Omental fat pad (tissue), 4 donors: ENCODE measurements at places on chromosomes 16 and 17.
A peak's percentile ranks its signal among the peaks of the same experiment; 100 is the strongest.

- DNase-seq, result no peak
These were observed 181.6 kb downstream of the TMEM132E start for GRCh38 chr17:34760931-34761495.

- no peak for DNase-seq
These were observed 6.9 kb upstream of the KCNG4 start for GRCh38 chr16:84246679-84247077.

DNA sequence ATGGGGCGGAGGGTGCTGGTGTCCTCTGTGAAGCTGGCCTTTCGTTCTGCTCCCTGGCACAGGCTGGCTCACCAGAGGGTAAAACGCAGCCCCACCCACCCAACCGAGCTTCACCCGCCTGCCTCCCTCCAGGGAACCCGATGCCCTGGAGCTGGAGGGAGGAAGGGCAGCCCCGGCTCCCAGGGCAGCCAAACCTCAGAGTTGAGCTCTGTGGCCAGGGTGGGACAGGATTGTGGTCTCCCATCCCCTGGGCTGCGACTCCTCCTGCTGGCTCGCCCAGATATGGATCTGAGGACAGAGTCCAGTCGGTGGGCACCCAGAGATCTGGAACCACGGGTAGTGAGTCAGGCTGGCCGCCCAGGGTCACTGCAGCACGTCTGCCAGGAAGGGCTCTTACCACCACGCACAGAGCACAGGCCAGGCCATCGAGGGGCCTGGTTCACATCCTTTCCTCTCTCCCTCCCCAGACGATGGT, 42.6 kb upstream of the CHMP6 start:
- DNase-seq, result peak; percentile 14

DNA sequence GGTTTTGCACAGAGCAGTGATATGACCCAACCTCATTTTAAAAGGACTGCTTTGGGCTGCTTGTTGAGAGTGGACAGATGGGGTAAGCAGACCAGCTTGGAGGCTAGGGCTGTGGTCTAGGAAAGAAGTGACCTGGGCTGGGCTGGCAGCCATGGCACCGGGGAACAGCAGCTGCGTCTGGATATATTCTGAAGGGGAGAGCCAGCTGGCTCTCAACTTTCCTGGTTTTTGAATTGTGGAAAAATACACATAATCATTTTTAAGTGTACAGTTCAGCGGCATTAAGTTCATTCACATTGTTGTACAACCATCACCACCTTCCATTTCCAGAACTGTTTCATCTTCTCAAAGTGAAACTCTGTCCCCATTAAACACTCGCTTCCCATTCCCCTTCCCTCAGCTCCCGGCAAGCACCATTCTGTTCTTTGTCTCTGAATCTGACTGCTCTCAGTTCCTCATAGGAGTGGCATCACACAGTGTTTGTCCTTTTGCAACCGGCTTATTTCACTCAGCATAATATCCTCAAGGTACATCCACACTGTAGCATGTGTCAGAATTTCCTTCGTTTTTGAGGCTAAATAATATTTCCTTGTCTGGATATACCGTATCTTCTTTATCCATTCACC, 113.2 kb downstream of the SPECC1 start:
- DNase-seq, result no peak

GRCh38 chr16:50878966-50879615, 137.2 kb downstream of the CYLD start:
- no peak for DNase-seq

DNA sequence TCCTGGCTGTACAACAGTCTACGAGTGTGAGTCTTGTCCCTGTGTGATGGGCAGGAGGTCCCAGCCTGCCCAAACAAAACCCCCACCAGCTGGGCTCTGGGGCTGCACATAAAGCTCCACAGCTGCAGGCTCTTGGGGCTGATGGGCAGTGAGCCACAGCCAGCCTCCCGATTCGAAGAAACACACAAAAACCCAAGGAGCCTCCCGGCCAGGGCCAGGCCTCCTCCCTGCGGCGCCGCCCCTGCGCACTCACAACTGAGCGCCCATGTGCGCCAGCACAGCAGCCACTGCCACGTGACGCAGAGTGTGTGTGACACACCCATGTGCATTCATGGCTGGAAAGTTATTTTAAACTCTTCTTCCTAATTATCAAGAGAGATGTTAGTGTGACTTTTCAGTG, 30.6 kb upstream of the FAAP100 start:
- DNase-seq, result no peak

DNA sequence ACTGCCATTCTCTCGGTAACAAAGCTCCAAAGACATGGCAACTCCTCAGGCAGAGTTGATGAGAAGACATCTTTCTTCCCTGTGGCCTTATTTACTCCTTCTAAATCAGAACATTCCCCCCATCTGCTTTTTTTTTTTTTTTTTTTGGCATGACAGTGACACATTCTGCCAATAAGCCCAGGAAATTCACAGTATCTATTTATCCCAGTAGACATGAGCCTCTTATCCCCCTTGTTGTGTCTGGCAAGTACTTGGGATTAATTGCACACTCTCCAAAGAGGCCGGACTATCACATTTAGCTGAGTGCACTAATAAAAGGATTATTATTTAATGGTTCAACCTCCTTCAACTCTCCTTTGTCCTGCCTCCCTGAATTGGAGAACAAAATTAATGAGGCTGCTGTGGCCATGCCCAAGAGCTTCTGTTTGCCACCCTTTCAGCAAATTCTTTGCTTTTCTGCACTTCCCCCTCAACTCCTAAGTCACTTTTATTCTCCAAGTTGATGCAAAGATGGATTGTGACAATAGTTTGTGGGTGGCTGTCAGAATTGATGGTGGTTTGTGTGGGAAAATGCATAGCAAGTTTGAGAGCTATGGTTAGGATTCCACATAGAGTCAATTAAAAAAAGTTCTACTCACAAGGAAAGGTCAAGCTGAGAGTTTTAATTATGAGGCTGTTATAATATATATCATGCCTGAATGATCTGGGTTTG, 47.2 kb downstream of the GPR139 start:
- DNase-seq, result no peak

GRCh38 chr17:31744511-31744951, 114.5 kb downstream of the COPRS start:
- no peak for DNase-seq

GRCh38 chr16:67678354-67679023, 11.9 kb downstream of the C16orf86 start:
- DNase-seq, result no peak

DNA sequence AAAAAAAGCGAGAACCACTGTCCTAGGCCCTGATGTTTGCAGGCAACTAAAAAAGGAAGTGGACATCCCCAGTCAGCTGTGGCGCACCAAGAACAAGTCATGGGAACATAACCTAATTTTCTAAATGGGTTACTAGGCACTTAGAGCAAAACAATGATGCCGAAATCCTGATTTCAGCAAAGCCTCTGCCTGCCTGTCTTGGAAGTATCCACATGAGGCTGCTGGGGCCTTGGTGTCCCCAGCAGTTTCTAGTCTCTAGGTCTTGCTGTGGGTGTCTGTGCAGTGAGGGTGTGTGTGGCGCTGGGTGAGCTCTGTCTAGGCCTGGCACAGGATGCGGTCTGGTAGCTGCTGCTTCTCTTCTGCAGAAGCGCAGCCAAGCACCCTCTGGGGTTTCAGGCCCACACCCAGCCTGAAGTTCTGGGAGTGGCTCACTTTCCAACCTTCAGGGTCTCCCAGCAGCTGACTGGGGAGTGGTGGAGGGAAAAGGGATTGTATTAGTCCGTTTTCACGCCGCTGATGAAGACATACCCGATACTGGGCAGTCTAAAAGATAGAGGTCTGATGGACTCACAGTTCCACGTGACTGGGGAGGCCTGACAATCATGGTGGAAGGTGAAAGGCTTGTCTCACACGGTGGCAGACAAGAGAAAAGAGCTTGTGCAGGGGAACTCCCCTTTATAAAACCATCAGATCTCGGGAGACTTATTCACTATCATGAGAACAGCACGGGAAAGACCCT, 21.1 kb downstream of the STH start:
- peak; percentile 7 for DNase-seq

- DNase-seq, result no peak
These were observed 14.5 kb downstream of the KIF19 start for GRCh38 chr17:74340470-74341023.

DNA sequence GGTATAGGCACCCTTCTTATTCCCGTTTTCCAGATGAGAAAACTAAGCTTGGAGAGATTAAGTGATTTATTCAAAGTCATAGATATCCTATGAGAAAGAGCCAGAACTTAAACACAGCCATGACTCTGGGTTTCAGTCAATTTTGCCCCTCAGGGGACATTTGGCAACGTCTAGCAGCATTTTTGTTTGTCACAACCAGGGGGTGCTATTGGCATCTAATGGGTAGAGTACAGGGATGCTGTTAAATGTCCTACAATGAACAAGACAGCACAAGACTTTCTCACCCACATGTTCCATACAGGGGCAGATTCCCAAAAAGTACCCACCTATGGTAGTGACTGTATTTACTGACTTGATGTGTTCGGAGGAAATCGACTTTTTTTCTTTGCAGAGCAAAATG, 4.8 kb upstream of the SHISA9 start:
- DNase-seq, result no peak

GRCh38 chr17:81222620-81222905, 202 bp downstream of the CEP131 start:
- no peak for DNase-seq

GRCh38 chr17:19502517-19502916, 31.1 kb upstream of the SLC47A1 start:
- no peak for DNase-seq

DNA sequence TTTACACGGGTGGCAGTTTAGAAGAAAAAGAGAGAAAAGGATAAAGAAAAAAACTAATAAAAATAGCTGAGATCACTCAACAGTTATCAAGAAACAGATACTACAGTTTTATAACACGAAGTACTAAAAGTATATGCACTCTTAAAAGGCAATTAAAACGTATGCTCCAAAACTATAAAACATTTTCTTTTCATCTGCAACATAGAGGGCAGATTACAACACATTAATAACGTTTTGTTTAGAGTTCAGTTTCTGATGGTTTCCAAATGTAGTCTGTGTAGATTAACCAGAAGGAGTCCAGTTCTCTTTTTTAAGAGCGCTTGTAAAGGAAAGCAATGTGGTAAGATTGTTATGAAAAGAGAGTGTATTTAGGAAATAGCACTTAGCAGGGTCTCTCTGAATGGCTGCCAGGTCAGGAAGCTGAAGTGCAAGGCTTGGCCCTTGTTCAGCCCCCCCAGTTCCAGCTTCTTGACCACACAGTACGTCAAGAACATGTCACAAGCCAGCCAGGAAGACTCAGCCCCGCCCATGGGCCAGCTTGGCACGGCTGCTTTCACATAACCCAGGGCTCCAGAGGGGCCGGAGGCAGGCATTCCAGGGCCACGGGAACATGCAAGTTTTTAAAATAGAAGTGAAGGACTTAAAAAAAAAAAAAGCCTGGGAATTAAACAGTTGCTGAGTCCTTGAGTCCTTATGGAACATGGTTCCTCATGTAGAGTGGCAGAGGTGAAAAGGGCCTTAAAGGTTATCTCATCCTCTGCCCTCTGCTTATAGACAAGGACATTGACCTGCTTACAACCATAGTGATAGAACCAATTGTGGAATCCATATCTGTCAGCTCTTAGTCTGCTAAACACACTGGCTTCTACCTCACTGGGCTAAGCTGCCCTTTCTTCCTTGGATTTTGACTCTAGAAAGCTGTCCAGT, 147.4 kb upstream of the TBX2 start:
- DNase-seq, result peak; percentile 44

- DNase-seq, result no peak
These were observed 15.0 kb upstream of the SCIMP start for GRCh38 chr17:5249615-5250014.

GRCh38 chr16:50025537-50025931, 509 bp downstream of the CNEP1R1 start:
- no peak for DNase-seq

DNA sequence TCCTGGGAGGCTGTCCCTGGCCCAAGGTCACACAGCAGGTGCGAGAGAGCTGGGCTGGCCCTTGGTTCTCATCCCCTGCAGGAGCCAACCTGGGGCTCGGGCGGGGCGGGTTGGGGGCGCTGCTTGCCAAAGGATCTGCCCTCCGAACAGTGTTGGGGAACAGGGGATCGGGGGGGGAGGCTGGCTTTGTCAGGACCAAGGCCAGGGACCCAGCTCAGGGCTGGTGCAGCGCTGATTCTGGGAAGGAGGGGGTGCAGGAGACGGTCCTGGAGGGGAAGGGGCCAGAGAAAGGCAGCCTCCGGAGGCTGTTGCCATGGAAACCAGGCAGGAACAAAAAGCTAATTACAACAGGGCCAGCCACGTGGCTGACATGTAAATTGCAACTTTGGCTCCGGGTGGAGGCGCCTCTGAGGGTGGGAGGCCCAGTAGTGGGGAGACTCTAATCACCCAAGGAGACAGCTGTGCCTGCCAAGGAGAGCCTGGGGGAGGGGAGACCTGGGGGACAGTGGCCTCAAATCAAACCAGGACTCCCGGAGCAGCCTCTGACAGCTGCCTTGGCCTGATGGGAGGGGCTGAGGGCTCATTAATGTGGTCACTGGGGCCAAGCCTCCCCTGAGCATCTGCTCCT, 1.3 kb downstream of the TUBB3 start:
- DNase-seq, result no peak

GRCh38 chr16:31064882-31065461, 9.1 kb downstream of the ZNF668 start:
- peak; percentile 31 for DNase-seq

- no peak for DNase-seq
These were observed 112.1 kb downstream of the CDYL2 start for GRCh38 chr16:80692270-80692669.

GRCh38 chr17:15284107-15284506, 19.0 kb upstream of the PMP22 start:
- DNase-seq, result no peak

GRCh38 chr17:4908711-4909496, 6.0 kb upstream of the CHRNE start:
- peak; percentile 58 for DNase-seq

- no peak for DNase-seq
These were observed 115.8 kb downstream of the IRX5 start for GRCh38 chr16:55046513-55046912.

- DNase-seq, result peak; percentile 66
These were observed 17.2 kb downstream of the CD300LB start for GRCh38 chr17:74513987-74514631.

GRCh38 chr16:2428051-2428783, 1.0 kb upstream of the CCNF start:
- DNase-seq, result no peak

DNA sequence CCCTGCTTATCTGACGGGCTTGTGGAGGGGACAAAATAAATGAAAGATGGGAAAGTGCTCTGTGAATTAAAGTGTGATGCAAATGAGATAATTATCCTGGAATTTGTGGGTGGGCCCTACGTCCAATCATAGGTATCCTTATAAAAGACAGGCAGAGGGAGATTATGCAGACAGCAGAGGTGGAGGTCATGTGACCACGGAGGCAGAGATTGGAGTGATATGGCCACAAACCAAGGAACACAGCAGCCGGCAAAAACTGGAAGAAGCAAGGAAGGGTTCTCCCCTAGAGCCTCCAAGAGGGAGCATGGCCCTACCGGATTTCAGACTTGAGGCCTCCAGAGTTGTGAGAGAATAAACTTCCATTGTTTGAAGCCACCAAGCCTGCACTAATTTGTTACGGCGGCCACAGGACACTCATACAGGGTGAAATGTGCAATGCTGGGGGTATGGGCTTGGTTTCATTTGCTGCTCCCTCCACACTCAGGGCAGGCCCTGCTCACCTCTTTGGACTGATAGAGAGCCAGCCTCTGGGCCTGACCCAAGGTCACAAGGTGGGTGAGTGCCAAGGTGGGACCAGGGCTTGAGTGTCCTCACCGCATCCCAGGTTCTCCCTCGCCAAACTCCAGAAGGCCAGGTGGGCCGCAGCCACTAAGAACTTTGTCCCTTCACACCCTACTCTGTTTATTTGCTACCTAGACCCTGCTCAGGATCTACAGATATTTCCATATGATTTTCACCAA, 149.6 kb upstream of the TNRC6C start:
- no peak for DNase-seq
